ENCODE measurements at places on chromosomes 12 and 14.

DNA sequence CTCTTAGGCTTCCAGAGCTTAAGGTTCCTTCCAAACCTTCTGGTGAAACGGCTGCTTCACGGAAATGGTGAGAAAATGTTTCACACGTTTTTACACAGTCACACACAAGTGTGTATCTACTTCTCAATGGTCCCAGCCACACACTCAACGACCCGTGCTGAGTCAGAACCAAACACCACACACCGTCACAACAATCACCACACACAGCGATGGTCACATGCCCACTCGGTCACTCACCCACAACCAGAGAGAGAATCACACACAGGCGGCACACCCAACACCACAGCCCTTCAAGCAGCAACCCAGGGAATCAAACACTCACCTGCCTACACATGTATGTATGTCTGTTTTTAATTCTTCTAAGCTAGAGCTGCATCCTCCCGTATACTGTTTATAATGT is 12.6 kb upstream of the PLEKHD1 start:
- DNase-seq, result no peak

GRCh38 chr12:116859079-116859478 is 22.2 kb downstream of the HRK start:
- no peak for DNase-seq

- no peak for DNase-seq
These were observed 33.6 kb upstream of the TMEM132D start for GRCh38 chr12:129937426-129937825.

DNA sequence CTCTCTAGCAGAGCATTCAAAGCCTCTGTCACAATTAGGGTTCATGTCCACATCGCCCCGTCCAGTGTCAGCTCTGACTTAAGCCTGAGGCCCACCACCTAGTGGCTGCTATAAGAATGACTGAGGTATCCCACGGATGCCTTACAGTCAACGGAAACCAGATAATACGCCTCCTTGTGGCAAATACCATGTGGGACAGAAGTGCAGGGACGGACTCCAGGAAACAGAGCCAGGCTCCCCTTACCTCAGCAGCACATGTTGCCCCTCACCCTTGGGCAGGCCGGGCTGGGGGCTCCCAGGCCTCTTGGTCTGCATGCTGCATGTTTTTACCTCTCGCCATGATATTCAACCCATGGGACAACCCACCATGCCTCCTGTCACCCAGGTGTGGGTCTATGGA is 86.3 kb downstream of the VWF start:
- DNase-seq, result peak; percentile 26

DNA sequence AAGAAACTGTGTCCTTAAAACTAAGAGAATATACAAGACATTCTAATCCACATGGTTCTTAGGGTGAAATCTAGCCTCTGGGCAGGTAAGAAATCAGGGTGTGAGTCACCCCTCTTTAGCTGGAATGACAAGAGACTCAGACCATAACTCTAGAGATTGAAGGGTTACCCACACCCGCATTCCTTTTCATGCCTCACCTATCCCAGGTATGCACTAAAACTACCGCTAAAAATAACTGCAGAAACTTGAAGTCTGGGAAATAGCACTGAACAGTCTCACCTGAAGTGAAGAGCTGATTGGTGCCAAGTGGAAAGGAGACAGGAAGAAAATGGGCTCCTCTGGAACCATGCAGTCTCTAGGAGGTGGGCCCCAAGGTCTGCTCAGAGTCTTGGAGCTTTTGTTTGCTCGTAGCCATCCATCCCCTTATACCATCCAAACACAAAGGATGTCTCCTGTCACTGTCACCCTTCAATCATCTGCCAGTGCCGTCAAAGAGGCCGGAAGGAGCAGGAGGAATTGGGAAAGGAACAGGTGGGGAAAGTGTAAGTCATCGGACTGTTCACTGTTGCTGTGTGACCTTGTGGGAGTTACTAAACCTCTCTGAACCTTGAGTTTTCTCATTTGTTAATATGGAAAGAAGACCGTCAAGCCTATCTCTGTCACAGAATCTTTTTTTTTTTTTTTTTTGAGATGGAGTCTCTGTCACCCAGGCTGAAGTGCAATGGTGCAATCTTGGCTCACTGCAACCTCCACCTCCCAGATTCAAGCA is 22.4 kb downstream of the DDX47 start:
- no peak for DNase-seq

GRCh38 chr12:121264951-121265515 is 31.5 kb downstream of the CAMKK2 start:
- DNase-seq, result no peak

Data from stimulated activated CD4-positive, alpha-beta T cell treated with anti-CD3 and anti-CD28 coated beads, Interleukin-4, amount 100 ng/mL, for 48 hours (primary cell).